ENCODE measurements at places on chromosomes 11 and 22.

DNA sequence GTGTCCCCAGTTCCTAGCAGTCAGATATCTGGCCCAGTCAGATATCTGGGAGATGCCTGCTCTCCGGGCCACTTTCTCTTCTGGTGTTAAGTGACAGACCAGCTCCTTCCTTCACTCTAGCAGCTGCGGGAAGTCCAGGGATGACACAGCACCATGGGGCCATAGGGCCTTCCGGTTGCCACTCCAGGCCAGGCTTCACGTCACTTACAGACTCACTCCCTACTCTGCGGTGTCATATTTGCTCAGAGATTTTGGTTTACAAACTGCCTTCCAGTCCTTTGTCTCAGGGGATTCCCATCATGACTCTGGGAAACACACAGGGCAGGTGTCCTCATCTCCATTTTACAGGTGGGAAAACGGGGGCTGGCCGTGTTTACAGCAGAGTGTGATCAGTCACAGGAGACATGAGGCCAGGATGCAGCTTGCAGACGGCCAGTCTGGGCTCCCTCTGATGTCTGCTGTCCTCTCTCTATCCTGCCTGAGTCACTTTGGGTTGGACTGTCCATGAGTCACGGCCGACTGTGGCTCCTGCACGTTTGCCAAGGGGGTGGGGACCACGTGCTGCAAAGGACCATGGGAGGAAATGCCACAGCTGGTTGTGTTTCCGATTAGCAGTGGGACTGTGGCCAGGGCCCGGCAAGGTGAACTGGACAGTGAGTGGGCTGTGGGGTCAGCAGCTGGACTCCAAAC is 8.2 kb upstream of the TBC1D22A start:
- peak; percentile 89 for DNase-seq

DNA sequence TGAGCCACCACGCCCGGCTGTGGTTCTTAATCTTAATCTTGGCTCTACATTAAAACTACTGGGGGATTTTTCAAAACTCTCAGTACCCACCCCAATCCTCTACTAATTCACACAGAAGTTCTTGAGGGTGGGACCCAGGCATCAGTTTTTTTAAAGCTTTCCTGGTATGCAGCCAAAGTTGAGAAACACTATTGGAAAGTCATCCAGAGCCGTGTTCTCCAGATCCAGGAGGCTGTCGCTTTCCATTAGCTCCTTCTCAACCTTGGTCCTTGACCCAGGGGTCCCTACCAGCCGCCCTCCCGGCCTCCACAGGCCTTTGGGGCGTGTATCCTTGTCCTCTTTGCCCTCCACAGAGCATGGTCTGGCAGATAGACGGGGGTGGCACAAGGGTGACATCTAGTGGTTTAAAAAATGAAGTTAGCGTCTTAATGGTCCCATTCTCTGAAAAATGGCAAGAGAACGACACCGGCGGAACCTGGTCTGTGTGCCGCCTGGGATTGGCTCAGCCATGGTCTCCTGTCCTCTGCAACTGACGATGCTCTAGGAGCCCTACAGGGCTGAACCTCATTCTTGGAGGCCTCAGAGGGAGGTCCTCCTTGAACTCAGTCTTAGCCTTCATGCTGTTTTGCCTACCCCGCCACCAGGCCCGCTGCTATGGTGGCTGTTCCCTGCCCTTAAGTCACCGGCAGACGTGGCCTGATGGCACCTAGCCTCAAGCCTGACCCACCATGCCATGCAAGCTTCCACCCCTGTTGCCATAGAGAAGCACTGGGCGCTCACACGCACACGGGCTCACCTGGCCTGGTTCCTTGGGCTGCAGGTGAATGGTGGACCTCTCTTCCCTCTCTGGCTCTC is 152.0 kb upstream of the SYN3 start:
- DNase-seq, result peak; percentile 10

DNA sequence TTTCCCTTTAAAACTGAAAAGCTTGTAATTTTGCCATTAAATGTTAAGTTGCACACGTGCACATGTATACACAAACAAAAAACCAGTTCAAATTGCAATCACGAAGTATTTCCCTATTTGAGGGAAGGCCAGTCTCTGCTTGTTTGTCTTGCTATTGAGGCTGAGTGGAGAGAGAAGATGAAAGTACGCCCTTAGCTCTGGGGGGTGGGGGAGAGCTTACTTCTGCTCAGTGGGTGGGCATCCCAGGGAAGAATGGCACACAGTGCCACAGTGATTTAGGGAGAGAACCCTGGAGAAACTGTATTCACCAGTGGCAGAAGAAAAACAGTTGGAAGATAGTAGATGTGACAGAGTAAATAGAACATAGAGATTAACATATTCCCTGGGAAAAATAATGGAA is 8.7 kb downstream of the YAP1 start:
- no peak for DNase-seq

DNA sequence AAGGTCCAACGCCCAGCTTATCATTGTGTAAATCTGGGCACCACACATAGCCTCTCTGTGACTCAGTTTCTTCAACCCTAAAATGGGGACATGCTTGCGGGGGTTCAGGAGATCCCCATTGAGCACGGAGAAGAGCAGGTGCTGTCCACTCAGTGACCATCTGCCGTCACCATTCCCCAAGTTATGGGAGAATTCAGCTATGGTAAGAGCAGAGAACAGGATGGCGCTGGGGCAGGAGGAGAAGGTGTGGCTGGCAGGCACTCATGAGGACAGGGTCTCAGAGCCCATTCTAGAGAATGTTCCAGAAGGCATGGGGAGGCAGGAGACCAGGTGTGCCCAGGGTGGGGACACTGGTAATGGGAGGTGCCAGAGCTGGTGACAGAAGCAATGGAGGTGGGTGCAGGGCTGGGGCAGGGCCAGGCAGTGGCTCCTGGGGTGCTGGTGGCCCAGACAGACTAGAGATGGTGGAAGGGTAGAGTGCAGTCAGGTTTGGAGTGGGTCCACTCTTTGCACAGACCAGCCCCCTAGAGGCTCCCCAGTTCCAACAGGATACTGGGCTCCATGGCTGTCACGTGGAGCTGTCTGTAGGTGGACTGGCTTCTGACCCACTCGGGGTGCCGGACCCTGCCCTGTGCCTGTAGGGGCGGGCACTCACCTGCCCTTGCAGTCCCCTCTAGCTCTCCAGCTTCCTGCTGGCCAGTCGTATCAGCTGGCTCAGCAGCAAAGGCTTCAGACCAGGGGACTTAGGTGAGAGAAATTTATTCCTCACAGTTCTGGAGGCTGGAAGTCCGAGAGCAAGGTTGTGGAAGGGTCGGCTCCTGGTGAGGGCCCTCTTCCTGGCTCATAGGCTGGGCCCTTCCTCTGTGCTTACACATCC is 84.7 kb downstream of the CDKN1C start:
- no peak for DNase-seq

DNA sequence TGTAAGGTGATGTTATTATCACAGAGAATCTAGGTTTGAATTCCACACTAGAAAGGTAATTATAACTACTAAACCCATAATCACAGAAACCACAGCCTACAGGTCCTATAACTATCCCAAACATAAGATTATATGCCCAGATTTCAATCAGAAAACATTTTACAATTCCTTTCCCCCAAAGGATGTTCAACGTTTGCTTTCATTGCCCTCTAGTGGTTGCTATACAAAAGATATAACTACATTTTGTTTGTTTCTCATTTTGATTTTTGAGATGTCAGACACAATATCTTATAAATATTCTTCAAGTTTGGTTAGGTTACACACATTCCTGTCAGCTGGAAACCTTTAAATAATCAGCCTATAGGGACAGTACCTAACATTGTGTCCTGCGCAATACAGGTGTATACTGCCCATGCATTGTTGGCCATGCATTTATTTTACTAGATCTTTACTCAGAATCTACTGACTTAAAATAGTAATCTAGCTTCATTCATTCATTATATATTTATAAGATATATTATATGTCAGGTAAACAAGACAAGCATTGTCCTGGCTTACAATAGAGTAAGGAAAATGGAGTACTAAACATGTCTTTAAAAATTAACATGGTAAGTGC is 530.5 kb upstream of the CCDC90B start:
- peak; percentile 25 for DNase-seq

DNA sequence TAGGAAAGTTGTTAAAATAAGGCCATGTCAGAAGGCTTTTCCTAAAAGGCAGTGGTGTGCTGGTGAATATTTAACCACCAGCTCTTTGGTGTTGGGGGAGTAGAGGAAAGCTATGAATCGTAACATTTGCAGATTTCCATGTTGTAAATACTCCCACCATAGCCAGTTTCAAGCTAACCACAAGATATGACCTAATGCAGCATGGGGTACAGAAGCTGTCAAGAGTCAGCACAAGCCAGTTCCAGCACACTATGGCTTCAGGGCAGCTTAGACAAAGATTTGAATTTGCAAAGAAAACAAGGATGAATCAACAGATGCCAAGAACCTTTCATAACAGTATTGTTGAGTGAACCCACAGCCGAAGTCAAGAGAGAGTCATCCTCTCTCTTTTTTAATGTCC is 40.0 kb downstream of the COMMD9 start:
- no peak for DNase-seq

DNA sequence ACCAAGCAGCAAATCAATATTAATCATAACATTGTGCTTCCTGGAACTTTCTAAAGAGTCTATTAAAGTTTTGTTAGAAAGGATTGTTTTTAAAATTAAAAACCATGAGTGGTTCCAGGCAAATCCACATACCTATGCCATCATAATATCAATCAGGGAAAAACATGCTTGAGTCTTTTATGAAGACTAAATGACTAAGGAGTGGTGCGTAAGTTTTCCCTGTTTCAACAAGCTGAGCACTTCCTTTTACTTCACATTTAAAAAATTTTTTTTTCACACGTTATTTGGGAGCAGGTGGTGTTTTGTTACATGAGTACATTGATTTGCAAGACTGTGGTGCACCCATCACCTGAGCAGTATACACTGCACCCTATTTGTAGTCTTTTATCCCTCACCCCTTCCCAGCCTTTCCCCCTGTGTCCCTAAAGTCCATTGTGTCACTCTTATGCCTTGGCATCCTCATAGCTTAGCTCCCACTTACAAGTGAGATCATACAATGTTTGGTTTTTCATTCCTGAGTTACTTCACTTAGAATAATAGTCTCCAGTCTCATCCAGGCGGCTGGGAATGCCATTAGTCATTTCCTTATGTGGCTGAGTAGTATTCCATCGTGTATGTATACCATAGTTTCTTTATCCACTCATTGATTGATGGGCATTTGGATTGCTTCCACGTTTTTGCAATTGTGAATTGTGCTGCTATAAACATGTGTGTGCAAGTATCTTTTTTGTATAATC is 1190.3 kb upstream of the RAG2 start:
- DNase-seq, result no peak

GRCh38 chr11:126378763-126379162 is 23.3 kb downstream of the ST3GAL4 start:
- DNase-seq, result no peak

DNA sequence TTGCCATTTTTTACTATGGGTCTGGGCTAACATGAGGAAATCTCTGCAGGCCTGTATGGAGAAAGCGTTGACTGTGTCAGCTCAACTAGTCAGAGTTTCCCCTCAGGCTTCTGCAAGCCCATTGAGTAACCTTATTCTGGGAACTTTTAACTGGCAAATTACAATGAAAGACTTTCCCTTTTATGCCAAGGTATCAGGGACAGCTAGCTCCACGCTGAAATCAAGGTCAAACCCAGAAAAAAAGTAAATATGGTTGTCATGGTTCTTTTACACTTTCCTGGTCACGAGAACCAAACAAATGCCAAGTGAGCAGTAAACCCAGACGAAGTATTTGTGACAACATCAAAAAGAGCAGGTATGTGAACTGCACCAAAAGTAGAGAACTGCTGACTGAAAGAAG is 13.8 kb downstream of the OSBP start:
- no peak for DNase-seq

DNA sequence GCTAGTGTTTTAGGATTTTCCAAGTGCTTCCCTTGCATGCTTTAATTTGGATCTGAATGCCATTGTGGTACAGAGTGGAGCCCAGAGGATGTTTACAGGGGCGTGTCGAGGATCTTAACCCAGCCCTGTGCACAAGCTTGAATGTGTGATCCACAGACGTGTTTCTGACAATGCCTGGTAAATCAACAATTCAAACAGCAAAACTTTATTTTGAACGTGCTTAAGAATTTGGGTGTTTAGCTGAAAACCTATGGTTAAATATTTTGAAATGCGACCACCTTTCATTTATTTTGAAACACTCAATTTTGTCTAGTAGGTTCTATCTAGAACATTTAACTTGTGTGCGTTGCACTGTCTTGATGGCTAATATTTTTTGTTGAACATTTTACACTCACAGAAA is 1.8 kb downstream of the TUBA8 start:
- no peak for DNase-seq

DNA sequence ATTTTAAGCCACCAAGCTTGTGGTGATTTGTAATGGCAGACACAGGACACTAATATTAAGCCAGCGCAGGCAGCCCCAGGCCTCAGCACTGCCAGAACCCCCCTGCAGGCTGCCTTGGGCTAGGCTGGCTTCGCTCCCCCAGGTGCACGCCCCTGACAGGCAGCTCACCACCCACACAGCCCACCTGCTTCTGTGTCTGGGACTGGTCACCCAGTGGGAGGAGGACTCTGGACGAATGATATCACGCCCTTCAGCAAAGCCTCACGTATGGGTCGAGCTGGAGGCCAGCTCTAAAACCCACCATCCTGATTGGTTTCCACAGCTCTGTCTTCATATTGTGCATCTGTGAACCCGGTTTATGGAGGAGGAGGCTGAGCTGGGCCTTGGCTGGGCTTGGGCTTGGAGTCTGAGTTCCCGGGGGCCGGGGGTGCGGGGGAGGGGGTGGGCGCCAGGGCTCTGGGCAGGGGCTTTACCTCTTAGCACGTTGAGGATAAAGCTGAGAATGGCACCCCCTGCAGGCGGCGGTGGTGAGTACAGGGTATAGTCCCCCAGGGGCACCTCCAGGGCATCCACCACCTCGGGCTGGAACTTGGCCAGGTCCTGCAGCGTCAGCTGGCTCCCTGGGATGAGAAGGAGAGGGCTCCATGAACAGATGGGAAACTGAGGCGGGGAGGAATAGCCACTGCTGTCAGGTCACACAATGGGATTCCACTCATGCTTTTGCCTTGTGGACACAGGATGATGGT is 13.8 kb downstream of the GGT5 start:
- peak; percentile 7 for DNase-seq

GRCh38 chr11:122509091-122509490 is 146.4 kb upstream of the UBASH3B start:
- DNase-seq, result no peak

- DNase-seq, result no peak
Measured at GRCh38 chr11:70054004-70054403, 24.1 kb upstream of the ANO1 start.

GRCh38 chr11:72799441-72799840 is 5.6 kb upstream of the STARD10 start:
- no peak for DNase-seq

DNA sequence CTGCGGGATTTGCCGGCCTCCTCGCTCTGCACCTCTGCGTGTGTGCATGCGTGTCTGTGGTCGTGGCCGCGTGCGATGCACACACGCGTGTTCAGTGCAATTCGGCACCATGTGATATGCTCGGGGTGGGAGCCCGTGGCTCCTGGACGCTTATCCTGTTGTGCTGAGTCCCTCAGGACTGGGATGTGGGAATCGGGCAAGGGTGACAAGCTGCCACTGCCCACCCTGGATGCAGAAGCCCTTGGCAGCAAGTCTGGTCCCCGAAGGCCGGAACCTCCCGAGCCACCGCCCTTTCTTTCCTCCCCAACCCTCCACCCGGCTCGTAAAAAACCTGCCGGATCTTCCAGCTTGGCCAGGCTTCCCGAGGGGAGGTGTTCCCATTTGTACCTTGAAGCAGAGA is 128.2 kb downstream of the PHF21B start:
- DNase-seq, result no peak
